ENCODE measurements at places on chromosomes 5 and 9.

- DNase-seq: no peak
These were observed 999.8 kb downstream of the NR2F1-AS1 start for GRCh38 chr5:92581249-92581648.

- no peak for DNase-seq
These were observed 59.1 kb upstream of the ZFAND5 start for GRCh38 chr9:72424131-72424530.

- no peak for DNase-seq
These were observed 526.2 kb upstream of the ST8SIA4 start for GRCh38 chr5:101429241-101429640.

GRCh38 chr5:7881091-7881490 lies 12.1 kb downstream of the MTRR start:
- DNase-seq: no peak

DNA sequence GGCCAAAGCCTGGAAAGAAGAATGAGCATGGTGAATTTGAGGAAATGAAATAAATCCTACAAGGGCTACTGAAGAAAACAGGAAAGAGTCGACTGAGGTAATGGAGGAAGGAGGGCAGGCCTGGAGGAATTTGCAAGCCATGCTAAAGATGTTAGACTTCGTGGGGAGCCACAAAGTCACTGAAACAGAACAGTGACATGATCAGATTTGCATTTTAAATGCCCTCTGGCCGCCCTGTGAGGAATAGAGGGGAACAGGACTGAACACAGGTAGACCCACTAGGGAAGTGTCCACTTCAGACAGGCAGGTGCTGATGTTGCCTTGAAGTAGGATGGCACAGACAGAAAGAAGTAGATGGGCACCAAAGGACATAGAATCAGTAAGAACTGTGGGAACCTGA lies 42.8 kb upstream of the RLN1 start:
- DNase-seq: no peak

- DNase-seq: no peak
These were observed 8.7 kb upstream of the NDUFB6 start for GRCh38 chr9:32581512-32582143.

DNA sequence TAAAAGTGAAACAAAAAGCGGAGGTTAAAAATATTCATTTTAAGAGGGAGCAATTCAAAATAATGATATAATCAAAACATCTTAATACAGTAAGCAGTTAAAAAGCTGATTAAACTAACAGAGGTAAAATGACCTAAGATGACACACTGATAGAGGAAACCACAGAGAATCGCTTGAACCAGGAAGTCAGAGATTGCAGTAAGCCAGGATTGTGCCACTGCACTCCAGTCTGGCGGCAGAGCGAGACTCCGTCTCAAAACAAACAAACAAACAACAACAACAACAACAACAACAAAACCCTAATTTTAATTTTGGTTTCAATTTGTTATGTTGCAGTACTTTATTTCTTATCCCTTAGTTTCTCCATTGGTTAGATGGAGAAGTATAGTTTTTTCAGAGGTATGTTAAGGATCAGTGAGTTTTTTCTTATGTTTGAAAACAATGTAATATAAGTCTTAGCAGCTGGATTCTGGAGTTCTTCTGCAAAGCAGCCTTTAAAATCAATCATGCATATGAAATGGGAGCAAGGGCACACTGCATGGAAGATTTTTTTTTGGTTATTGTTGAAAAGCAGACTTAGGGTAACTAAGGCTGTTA lies 58.5 kb downstream of the MLANA start:
- DNase-seq: peak; percentile 17

DNA sequence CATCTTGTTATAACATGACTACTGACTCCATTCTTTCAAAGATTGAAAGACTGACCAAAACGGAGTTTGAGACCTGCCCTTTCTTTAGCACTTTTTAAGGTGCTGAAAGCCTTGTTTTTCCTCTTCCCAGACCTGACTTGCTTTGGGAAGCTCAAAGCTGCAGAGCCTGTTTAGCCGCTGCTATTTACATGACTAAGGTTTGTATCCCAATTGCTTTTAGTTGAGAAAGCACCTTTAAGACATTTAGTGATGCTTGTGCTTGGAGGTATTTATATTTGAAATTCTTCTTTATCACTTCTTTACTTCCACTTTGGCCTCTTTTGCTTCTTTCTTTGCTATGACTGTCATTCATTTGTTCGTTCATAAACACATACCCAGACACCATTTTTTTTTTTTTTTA lies 182.6 kb upstream of the ELL2 start:
- no peak for DNase-seq

DNA sequence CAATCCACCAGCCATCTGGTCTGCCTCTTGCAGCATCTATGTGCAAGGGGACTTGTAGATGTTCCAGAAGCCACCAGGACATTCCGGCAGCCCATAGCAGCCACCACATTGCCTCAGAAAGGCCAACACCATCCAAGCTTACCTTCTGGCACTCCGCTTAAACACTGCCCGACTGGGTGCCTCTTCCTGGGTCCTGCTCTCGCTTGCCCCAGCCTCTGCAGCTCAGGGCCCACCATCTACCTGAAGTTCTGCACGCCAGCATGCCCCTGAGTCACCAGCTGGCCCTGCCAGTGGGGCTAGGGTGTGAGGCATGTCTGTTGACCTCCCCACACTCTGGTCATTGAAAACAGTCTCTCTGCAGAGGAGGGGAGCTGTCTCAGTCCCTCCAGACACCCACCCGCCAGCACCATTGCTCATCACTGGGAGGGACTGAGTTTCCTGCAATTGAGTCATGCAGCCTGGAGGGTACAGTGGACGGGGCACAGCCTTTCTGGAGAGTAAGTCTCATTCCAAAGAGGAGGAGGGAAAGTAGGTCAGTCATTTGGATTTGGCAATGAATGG lies 16.9 kb upstream of the COL5A1 start:
- DNase-seq: no peak

DNA sequence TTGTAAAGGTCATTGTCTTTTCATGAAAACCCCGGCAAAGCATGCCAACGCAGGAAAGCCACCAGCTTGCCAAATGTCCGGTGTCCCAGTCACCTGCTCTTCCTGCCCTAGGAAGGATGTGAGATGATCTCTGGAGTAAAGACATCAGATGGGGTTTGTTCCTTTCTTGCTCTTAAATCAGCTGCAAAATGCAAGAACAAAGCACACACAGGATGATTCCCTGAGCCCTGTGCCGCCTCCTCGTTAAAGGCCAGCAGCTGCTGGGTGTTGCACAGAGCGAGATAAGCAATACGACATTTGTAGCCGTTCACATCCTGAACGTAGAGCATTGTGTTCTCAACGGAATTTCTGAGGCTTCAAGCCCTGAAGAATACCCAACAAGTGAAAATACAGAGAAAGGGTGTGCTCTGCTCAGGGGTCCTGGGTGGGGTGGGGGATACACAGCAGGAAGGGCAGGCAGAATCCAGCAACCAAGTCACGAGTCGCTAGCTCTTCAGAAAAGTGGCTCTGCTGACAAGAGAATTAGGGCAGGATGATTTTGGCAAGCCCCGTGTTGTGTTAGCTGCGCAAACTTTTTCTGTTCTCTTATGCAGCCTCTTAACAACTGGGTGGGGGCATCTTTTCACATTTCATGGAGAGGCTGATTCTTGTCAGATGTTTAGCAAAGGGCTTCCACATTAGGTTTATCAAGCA lies 229.2 kb upstream of the MAP3K1 start:
- no peak for DNase-seq

GRCh38 chr9:15423231-15423985 lies 732 bp downstream of the SNAPC3 start:
- DNase-seq: no peak

DNA sequence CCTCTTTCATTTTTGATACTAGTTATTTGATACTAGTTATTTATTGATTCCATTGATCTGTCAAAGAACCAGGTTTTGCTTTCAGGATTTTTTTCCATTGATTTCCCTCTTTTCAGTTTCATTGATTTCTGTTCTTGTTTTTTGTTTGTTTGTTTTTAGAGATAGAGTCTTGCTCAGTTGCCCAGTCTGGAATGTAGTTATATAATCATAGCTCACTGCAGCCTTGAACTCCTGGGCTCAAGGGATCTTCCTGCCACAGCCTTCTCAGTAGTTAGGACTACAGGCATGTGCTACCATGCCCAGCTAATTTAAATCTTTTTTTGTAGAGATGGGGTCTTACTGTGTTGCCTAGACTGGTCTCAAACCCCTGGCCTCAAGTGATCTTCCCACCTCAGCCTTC lies 49.9 kb downstream of the FSD1L start:
- DNase-seq: no peak

GRCh38 chr5:159002171-159002570 lies 97.5 kb downstream of the EBF1 start:
- no peak for DNase-seq

GRCh38 chr9:4620881-4621555 lies 41.1 kb upstream of the PLPP6 start:
- no peak for DNase-seq

GRCh38 chr5:41871852-41872251 lies 1.6 kb upstream of the OXCT1 start:
- peak; percentile 20 for DNase-seq

DNA sequence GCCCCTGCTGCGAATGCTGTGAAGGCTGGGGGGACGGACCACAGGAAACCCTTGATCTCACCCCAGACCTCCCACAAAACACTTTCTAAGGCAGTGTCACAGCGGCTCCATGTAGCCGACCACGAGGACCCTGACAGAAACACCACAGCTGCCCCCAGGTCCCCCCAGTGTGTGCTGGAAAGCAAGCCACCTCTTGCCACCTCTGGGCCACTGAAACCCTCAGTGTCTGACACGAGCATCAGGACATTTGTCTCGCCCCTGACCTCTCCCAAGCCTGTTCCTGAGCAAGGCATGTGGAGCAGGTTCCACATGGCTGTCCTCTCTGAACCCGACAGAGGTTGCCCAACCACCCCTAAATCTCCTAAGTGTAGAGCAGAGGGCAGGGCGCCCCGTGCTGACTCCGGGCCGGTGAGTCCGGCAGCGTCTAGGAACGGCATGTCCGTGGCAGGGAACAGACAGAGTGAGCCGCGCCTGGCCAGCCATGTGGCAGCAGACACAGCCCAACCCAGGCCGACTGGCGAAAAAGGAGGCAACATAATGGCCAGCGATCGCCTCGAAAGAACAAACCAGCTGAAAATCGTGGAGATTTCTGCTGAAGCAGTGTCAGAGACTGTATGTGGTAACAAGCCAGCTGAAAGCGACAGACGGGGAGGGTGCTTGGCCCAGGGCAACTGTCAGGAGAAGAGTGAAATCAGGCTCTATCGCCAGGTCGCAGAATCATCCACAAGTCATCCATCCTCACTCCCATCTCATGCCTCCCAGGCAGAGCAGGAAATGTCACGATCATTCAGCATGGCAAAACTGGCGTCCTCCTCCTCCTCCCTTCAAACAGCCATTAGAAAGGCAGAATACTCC lies 84.7 kb downstream of the GOLPH3 start:
- DNase-seq: no peak

DNA sequence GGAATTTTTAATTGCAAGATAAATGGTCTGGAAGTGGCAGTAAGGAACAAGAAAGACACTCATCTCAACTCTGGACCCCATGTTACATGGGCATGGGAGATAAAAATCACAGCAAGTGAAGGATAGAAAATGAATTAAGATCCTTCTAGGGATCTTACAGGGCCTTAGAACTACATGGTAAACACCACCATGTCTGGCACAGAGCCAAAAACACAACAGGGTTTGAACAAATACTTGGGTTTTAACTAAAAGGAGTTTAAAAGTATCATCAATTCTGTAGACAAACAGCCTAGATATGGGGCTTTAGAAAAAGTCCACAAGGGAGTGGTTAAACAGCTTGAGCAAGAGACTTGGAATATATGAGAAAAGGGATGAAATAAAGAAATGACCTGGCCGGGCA lies 366.4 kb downstream of the ARL15 start:
- no peak for DNase-seq

DNA sequence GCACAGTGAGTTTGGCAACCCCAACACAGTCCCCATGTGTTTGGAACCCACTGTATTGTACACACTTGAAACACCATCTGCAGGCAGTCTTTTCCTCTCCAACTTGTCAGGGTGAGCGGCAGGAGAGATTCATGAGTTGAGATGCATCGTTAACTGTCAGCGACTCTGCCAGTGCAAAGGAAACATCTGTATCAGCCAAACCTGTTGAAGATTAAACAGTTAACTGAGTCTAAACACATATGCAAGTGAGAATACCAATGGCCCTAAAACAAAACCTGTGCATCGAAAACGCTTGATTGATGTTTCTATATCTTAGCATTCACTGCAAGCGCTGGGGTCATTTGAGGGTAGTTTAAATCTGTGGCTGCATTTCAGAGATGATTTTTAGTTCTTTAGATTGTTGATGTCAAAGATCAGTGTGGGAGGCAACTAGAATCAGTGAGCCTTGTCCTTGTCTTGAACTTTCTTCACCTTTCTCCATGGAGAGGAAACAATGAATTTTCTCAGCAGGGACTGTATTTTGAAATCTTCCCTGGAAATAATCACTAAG lies 41.3 kb upstream of the PAM start:
- DNase-seq: no peak

DNA sequence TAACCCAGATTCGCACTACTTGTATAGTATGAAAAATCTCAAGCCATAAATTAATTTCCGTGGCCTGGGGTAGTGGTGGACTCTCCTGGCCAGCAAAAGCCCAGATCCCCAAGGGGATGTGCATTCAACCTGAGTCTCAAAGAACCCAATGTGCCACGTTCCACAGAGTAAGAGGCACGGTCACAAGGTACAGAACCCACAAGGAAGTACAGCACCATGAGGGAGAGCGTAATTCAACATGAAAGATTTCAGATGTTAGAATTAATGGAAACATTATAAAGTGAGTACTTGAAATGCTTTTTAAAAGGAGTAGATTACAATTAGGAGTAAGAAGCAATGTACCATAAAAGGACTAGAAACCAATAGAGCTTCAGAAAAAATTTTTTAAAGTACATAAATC lies 23.4 kb downstream of the SRD5A1 start:
- DNase-seq: no peak

GRCh38 chr5:140090251-140090650 lies 23.7 kb upstream of the PURA start:
- DNase-seq: no peak

DNA sequence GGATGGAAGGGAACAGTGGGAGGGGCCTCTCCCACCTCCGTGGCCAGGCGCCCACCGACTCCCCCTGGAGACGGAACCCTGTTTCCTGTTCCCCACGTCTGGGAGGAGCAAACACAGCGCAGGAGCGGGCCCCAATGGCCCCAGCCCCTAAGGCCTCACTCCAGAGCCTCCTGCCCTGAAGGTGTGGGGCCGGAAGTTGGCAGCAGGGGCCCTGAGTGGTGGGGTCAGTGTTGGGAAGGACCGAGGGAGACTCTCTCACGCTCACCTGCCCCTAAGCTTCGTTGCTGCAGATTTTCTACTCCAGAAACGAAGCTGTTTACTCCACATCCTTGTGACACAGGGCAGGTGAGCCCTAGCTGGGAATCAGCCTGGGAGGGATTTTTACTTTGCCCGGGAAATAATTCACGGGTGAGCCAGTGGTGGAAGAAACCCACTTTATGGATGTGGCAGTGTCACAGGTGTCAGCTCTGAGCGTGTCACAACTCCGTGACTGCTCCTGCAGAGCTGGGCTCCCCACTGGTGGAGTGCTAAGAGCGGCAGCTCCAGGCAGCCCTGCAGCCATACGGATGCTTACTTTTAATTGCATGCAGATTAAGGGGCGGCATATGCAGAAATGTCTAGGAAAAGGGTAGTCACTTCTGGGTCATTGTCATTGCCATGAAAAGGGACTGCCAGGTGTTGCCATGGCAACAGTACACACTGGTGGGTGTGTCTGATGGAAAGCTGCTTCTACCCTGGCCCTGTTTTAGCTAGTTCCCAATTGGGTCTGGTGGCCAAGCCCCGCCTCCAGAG lies 77.5 kb upstream of the OLFM1 start:
- no peak for DNase-seq

Measured in mucosa of gallbladder (tissue), 1 donor.